Stimulated activated CD8-positive, alpha-beta memory T cell treated with anti-CD3 and anti-CD28 coated beads, Interleukin-15, amount 100 ng/mL, for 48 hours (primary cell): ENCODE measurements at places on chromosomes 1 and 21.
A peak's percentile ranks its signal among the peaks of the same experiment; 100 is the strongest.

- no peak for DNase-seq
Observed at GRCh38 chr1:111157431-111157830, 17.4 kb downstream of the CEPT1 start.

- no peak for DNase-seq
Observed at GRCh38 chr1:12406211-12407021, 176.6 kb downstream of the VPS13D start.

DNA sequence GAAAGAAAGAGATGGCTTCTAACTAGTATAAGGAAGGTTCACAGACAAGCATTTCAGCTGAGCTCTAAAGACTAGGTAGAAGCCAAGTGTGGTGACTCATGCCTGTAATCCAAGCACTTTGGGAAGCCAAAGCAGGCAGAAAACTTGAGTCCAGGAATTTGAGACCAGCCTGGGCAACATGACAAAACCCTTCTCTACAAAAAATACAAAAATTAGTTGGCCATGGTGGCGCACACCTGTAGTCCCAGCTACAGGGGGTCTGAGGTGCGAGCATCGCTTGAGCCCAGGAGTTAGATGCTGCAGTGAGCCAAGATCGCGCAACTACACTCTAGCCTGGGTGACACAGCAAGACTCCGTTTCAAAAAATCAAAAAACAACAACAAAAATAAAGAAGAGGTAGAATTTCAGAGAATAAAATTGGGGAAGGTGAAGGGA is 27.8 kb downstream of the FBXO42 start:
- DNase-seq: no peak

DNA sequence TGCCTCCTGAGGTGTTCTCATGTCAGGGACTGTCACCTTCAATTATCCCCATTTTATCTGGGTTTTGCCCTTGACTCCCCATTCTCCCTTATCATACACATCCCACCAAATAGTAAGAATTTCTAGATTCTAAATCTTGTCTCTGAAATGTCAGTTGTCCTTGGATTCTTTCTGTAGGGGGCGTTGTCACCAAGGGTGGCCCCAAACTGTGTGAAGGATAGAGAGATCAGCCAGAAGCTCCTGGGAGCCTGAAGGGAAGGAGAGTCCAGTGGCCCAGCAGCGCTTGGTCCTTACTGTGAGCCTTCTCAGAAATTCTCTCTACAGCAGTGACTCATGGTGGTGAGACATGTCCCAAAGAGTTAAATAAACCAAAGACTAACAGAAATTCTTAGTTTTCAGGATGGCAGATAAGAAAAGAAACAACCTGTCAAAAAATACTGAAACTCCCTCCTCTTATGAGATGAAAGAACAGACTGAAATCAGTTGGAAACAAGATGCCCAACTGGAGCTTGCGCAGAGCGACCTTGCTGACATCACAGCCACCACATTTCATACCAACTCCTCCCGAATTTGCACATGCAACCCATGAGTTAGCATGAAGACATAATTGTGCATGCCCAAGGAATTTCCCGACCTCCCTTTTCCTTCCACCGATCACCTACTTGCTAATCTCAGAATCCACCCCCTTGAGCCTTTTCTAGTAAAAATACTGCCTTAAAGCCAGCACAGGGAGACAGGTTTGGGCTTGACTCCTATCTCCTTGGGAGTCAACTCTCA is 109.8 kb downstream of the ELAVL4 start:
- no peak for DNase-seq

DNA sequence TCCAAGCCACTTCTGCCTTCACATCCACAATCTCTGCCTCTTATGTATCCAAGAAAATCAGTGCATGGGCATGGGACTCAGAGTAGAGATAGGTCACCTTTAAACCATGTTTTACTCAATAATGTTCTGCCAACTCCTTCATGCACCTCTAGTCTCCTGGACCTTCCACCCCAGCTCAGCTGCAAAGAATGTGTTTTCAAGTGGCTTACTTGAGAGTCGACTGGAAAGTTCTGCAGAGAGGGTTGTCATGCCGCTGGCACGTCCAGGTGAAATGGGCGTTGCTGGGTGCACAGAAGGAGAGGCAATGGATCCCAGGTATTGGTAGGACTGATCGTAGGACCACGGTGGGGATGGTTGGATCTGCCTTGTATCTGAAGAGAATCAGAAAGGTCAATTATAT is 130.3 kb downstream of the CLIC6 start:
- no peak for DNase-seq

GRCh38 chr1:69388044-69388443 is 179.7 kb upstream of the LRRC7 start:
- no peak for DNase-seq

DNA sequence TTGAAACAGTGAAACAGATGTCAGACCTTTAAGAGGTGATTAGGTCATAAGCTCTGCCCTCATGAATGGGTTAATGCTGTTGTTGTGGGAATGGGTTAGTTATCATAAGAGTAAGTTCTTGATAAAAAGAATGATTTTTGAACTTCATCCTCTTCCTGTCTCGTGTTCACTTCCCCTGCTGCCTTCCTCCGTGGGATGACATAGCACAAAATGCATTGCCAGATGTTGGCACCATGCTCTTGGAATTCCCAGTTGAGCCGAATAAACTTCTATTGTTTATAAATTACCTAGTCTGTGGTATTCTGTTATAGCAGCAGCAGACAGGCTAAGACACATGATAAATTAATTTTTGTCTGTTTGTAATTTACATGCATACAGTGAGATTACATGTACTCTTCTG is 112.0 kb upstream of the LRRC7 start:
- DNase-seq: no peak

DNA sequence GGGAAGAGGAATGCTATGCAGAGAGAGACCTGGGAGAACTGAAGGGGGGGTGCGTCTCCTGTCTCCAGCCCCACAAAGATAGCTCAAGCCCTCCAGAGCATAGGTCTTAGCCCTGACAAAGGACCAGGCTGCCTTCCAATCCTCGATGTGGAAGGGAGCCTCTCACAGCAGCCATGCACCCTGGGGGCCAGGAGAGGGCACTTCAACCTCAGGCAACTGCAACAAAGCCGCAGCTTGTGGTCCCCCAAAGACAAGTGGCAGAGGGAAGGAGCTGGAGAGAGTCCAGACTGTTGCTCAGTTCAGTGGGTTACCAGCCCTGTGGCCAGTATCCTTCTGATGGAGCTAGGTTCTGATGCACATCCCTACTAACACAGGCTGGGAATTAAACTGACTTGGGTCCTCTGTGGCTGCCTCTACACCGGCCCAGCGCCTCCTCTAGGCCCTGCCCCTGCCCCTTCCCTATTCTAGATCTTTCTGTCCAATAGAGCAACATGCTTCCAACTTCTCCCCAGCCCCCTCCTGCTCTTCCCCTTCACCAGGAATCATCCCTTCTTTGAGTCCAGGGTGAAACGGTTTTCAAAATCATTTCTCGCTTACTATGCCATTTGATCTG is 100.7 kb upstream of the SPATA6 start:
- DNase-seq: peak; percentile 2

- no peak for DNase-seq
Observed at GRCh38 chr1:170730438-170730837, 66.5 kb downstream of the PRRX1 start.

GRCh38 chr1:234355782-234356510 is 17.3 kb upstream of the COA6 start:
- DNase-seq: no peak

- DNase-seq: no peak
Observed at GRCh38 chr1:241963722-241964121, 6.2 kb downstream of the BECN2 start.

DNA sequence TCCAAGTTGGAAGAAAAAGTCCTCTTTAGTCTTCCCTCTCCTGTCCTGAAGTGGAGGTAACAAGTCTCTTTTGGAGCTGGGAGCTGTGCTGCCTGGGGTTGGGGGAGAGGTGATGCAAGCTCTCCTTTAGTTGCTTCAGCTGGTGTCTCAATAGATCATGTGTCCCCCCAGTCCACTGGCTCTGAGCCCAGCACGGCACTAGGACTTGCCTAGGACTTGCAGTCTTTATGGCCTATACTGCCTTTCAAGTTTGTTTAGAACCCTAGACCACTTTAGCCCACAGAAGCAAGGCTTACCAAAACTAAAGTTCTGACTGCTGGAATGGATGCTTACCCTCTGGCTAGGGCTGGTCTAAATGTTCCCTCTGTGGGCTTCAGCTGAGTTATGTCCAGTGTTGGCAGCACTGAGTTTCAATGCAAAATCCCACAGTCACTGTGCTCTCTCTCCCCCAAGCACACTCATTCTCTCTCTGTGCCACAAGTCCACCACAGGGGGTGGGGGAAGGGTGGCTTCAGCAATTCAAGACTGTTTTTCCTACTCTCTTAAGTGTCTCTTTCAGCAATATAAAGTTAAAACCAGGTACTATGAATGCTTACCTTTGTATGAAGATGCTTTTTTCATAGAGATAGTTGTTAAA is 185.0 kb downstream of the DNAH14 start:
- DNase-seq: no peak

DNA sequence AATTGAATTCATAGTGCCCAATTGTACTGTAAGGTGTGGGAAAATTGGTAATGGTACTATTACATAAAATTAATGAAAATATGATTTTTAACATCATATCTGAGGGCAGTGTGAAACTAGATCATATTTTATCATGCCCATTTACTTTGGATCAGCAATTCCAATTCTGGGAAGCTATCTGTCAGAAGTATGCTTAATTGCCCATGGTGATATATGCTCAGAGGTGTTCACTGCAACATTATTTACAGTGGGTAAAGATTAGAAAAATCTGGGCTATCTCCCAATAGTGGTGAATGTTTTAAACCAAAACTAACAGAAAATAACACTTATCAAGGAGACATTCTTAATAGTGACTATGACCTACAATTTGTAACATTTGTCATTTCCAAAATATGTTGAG is 1260.0 kb downstream of the BRINP3 start:
- DNase-seq: no peak

DNA sequence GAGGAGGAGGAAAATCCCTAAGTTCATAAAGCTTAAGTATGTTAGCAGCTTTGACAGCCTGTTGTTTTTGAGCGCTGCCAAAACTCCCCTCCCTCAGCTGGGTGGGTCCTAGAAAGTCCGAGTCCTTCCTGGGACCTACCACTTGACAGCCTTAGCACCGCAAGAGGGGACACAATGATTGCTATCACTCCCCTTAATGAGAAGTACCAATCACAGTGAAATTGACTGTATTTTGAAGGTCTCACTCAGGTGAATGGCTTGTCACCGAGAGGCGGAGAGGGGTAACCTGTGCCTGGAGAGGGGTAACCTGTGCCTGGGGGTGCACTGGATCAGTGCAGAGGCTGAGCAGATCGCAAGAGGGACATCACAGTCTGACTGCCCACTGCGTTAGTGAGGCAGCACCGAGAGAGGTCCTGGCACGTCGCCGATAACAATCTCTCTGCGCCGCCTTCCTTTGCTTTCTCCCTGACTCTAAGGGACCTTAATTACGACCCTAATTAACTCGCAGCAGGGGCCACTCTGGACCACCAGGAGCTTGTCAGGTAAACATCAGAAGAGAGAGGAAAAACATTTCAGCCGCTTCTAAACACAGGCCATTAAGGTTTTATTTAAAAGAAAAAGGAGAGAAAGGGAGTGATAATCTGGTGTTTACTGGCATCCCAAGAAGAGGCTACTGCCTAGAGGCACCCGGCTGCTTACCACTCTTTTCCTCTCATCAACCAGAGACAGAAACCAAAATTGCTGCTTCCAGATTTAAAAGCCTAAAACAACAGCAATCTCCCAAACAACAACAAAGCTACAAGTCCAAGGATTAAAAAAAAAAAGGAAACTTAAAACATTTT is 25.7 kb upstream of the KCNK1 start:
- DNase-seq: no peak

DNA sequence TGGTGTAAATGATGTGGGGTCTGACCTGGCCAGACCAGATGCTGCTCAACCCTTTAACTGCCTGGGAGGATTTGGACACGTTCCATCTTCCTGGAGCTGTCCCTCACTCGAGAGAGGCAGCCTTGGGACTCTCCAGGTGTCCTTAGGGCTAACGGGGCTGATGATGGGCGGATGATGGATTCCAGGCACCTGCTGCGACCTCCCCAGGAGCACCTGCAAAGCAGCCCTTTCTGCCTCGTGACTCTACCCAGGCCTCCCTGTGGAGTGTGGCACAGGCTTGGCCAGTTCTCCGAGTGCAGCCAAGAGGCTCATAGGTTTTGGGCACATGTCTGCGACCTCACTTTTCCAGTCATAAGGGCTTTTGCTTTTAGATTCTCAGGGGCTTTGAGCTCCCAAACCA is 12.3 kb upstream of the TRIM17 start:
- DNase-seq: no peak

DNA sequence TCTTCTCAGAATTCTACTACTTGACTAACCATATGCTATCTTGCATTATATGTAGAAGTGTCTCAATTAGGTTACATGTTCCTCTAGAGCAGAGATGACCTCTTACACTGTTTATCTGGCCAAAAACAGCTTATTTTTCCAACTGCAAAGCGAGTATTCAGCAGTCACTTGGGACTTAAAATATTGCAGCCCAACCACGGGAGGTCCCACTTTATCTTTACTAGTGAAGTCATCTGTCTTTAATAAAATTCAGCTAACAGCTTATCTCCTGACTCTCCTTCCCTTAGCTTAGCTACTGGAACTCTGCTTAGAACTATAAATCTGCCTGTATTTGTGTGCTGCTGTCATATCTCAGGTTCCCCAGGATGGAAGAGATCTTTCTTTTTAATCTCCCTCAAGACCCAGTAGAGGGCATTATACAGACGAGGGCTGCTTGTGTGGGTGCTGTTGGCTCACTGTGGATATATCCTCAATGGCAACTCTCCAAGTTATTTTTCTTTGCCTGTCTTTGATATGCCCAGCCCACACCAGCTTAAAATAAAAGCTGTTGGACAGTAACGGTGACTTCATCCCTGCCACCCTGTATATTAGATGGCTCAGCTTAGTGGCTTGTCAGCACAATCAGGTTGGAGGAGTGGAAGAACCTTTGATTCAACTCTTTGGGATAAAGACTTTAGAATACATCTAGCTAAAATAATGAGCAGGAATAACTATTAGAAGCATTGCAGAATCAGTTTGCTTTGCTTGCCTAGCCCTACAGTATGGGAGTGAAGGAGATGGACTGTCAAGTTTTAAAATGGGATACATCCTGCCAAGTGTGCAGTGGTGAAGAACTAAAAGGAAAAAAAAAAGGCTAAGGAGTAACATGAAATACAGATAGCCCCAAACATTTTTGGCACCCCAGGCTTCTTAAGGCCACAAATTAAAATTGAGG is 9.6 kb downstream of the ENSA start:
- no peak for DNase-seq

DNA sequence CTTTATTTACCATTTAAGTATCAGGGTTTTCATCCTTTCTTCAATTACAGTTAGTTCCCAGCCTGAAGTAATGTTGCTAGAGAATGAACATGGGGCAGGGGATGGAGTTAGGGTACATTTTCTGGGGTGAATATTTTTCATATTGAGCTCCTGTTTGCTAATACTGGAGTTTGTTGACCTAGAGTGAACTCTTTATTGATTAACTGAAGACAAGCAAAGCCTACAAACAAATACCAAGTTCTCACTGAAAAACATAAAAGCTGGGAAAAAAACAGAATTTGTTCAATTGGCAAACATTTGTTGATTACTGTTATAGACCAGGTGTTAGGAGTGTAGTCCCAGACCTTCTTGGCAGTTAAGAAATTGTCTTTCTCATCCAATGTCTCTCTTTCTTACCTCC is 28.2 kb upstream of the PIGV start:
- DNase-seq: no peak
